Breast epithelium (tissue), 4 donors: ENCODE measurements at places on chromosomes 4 and X.

DNA sequence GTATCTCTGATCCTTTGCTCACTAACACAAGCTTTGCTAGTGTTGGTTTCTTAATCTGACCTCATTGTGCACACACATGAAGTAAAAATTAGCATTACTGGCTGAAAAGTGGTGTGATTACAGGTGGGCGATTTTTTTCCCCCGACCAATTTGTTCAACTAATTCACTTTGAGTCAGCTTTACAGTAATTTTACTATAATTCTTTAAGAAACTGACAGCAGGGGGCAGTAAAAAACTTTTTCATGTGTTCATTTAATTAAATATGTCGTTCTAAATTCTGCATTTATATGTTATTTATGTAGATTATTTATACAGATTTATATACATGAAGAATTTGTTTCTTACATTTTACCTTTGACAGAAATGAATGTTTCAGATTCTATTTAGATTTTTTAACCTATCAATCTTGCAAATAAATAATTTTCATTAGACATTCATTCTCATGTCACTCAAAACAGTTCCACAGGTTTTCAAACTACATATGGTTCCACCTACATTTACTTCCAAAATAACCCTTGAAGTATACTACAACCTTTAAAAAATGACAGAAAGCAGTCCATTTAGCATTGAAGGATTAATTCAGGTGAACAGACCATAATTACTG lies 17.5 kb downstream of the PALLD start:
- no peaks in the 10 kb centered on the region for H3K27me3 ChIP-seq
- no peak for DNase-seq
- H3K27ac ChIP-seq, result no peak overlapping the region
- H3K4me1 ChIP-seq, result no peaks in the 10 kb centered on the region
- no peaks in the 10 kb centered on the region for H3K36me3 ChIP-seq

DNA sequence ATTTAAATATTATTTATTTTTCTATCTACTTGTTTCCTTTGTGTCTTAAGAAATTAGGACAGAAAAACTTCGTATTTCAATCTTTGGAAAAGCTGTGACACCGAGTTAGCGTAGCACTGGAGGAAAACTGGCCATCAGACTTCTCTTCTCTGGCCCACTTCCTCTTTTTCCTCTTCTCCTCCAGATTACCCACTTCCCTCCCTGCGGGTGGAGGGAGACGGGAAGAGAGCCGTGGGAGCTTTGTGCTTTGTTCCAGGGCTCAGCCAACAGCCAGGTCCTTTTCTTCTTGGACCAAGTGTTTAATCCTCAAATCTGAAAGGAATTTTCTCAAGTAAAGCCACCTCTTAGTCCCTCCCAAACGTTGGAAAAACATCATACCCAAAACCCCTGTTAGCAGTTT lies 29.7 kb downstream of the OFD1 start:
- peak overlapping the region; percentile 66 for H3K27ac ChIP-seq
- H3K27me3 ChIP-seq, result no peaks in the 10 kb centered on the region
- no peaks in the 10 kb centered on the region for H3K4me1 ChIP-seq

GRCh38 chr4:138596896-138597295 lies 354.7 kb upstream of the SLC7A11 start:
- no peak overlapping the region for H3K27ac ChIP-seq
- H3K4me1 ChIP-seq, result no peaks in the 10 kb centered on the region
- no peak overlapping the region for H3K4me3 ChIP-seq
- no peaks in the 10 kb centered on the region for H3K27me3 ChIP-seq
- DNase-seq, result no peak

GRCh38 chrX:9789555-9789954 lies 3.3 kb downstream of the SHROOM2 start:
- no peaks in the 10 kb centered on the region for H3K36me3 ChIP-seq
- H3K4me3 ChIP-seq, result no peak overlapping the region
